Astrocyte of the spinal cord (primary cell): ENCODE measurements at places on chromosomes 1 and 21.

- DNase-seq, result no peak
These were observed 13.1 kb downstream of the CACNA1S start for GRCh38 chr1:201098992-201099677.

- DNase-seq, result no peak
These were observed 10.5 kb downstream of the UCK2 start for GRCh38 chr1:165837838-165838364.

GRCh38 chr1:52767596-52768280 lies 41.5 kb downstream of the ZYG11B start:
- DNase-seq, result no peak

DNA sequence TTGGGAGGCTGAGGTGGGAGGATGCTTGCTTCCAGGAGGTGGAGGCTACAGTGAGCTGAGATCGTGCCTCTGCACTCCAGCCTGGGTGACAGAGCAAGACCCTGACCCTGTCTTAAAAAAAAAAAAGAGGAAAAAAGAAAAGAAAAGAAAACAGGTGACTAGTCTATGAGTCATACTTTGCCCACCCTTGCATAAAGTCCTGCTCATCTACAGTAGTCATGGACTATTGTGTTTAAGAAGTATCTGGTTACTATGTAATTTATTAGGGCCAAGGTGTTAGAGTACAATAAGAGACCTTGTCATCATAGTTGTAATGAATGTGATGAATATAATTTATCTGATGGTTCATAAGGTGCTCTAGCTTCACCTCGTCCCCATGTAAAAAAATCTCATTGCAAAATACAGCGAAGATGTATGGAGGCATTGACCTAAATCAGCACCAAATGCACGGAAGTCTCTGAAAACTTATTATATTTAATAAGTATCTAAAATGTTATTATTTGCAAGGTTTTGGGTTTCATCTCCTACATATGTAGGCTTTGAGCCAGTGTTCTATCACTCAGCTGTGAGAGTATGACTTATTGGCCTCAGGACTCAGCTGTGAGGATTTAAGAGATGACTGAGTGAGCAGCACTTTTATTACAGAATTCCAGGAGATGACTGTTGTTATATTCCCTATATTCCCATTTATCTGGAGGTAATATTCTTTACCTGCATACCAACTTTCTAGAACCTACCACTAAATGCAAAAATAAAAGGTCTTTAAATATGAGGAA lies 19.9 kb upstream of the KCNJ6 start:
- no peak for DNase-seq

GRCh38 chr1:220347654-220348175 lies 75.5 kb upstream of the RAB3GAP2 start:
- DNase-seq, result no peak

- DNase-seq, result peak; percentile 84
These were observed 708.8 kb downstream of the LTN1 start for GRCh38 chr21:28283641-28284490.

- DNase-seq, result no peak
These were observed 4.9 kb upstream of the FBXO28 start for GRCh38 chr1:224108991-224109390.

DNA sequence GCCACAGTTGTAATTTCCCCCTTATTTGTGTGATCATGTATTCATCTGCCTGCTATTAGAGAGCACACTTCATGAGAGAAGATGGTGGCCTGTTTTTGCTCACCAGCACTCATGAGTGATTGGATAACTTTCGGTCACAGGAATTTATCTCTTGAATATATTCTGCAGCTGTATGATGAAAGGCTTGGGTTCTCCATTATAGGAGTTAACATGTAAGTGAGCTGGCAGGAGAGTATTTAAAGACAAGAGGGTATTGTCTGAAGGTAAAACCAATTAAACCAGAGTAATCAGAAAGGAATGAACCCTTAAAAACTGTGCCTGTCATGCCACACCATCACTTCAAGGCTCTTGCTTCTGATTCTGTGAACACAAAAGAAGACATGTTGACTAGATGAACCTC lies 574.9 kb upstream of the CAMK1G start:
- DNase-seq, result no peak

DNA sequence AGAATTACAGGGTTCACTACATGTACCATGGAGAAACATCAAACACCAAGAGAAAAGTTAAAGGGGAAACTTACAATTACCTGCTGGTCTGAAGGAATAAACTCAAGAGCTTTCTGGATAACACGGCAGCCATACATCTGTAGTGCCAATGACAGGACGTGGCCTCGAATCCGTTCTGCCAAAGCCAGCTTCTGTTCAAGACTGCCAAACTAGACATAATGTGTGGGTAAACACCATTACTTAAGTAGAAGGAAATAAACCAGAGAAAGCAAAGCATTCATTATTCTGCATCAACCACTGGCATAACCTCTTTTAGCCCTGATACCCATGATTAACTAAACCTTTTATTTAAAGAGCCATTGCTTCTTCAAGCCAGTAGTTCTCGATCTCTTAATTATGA lies 41.5 kb upstream of the SDC3 start:
- no peak for DNase-seq

DNA sequence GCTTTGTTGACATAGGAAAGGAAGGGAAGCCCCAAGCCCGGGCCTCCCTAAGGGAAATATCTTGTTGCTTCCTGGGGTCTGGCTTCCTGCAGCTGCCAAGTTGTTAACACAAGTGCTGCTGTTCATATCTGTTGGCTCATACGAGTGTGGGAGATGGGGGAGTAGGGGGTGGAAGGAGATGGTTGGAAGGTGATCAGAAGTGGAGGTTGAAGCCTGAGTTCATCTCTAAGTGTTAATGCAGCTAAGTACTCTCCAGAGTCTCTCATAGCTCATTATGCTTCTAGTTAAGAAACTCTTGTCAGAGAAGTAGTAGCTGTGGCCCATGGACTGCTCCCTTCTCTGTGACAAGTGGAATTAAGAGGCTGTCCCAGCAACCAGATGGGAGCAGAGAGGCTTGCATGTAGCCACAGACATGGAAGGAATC lies 319.2 kb upstream of the SPAG17 start:
- DNase-seq, result no peak

DNA sequence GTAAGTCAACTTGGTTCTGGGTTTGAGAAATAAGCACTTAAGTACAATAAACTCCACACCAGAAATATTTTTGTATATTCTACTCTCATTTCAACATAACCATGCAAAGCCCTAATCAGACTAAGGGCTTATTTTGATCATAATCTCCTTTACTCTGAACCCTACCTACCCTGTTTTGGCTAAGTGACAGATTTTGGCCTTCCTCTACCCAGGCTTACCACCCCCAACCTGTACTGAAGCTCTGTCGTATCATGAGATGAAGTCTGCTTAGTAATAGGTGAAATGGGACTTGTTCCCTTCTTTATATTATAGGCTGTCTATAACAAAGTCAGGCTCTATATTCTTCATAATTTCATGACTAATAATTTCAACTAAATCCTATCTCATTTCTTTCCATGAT lies 135.5 kb downstream of the RERE start:
- DNase-seq, result no peak

- DNase-seq, result no peak
These were observed 117.4 kb upstream of the ATP1A1 start for GRCh38 chr1:116255486-116256285.
